Erythroblast (primary cell): ENCODE measurements at places on chromosomes 2 and 18.

GRCh38 chr2:228655331-228655730, 473.8 kb upstream of the SPHKAP start:
- DNase-seq, result no peak

DNA sequence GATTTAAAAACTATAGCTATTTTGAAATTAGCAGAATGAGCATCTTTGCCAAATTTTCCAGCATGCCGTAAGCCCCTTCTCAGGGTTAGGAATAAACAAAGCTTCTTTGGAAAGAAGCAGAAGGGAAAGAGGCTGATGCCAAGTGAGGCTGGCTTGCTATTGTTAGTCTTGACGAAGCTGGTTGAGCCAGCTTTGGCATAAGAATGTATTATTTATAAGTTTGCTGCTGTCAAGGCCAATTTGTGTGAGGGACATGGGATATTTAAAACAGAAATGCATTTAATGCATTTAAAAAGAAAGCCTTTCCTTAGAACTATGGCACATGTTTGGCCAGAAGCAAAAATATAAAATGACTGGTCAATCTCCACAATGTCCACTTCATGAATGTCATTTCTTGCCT, 52.5 kb upstream of the TTN start:
- no peak for DNase-seq

DNA sequence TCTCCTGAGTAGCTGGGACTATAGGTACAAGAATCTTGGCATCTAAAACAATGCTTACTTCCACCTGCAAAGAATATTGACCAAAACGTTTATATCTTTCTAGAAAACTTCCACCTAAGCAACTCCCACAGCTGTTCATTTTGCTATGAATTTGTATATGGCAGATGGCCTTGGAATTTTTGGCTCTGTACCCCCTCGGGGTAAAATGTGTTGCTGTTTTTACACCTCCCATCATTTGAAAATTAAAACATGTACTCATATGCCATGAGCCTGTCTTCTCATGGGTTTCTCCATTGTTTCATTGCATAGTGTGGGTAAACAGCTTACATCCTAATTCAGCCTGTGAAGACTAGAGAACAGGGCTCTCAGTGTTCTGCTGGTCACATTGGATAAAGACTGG, 853.6 kb upstream of the SOX11 start:
- DNase-seq, result no peak

- no peak for DNase-seq
Observed at GRCh38 chr2:69151931-69152330, 139.0 kb downstream of the ANTXR1 start.

GRCh38 chr2:23828256-23828980, 98.5 kb downstream of the ATAD2B start:
- DNase-seq, result no peak

GRCh38 chr2:27921880-27922547, 31.5 kb downstream of the BABAM2 start:
- no peak for DNase-seq

GRCh38 chr2:72137498-72138010, 10.1 kb downstream of the CYP26B1 start:
- DNase-seq, result peak; percentile 75

- no peak for DNase-seq
Observed at GRCh38 chr2:16221461-16222010, 281.2 kb downstream of the MYCN start.

- no peak for DNase-seq
Observed at GRCh38 chr2:23589739-23590138, 204.8 kb downstream of the KLHL29 start.

- no peak for DNase-seq
Observed at GRCh38 chr2:12330916-12331315, 385.8 kb upstream of the TRIB2 start.

DNA sequence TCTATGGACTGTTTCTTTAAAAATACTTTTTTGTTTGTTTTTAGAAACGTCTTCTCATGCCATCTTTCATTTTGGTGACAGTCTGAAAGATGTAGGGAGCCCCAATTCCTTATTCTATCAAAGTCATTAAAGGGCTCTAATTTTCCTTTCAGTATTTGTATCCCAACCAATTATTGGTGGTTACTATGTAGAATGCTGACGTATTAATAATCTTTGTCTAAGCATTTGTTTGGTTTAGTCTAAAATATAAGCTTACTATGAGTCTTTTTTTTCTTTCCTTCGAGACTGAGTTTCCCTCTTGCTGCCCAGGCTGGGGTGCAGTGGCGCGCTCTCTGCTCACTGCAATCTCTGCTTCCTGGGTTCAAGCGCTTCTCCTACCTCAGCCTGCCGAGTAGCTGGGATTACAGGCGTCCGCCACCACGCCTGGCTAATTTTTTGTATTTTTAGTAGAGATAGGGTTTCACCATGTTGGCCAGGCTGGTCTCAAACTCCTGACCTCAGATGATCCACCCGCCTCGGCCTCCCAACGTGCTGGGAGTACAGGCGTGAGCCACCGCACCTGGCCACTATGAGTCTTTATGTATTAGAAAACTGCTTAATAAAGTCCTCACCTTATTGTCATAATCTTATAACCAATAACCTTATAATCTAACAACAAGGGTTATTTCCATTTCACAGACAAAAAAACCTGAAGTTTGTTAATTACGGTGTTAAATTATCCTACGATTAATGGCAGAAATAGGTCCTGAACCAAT, 849 bp upstream of the VRK2 start:
- DNase-seq, result peak; percentile 15

GRCh38 chr2:166773308-166773949, 114.9 kb upstream of the XIRP2 start:
- no peak for DNase-seq

DNA sequence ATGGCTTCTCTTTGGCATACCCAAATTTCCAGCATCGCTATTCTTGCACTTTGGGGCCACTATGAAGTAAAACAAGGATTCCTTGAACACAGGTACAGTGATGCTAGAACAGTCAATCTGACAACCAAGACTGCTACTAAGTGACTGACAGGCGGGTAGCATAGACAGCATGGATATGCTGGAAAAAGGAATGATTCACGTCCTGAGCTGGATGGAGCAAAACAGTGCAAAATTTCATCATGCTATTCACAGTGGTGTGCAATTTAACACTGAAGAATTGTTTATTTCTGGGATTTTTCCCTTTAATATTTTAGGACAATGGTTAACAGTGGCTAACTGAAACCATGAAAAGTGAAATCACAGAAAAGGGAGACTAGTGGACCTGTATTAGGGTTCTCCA, 1511.2 kb upstream of the ZEB2 start:
- no peak for DNase-seq

DNA sequence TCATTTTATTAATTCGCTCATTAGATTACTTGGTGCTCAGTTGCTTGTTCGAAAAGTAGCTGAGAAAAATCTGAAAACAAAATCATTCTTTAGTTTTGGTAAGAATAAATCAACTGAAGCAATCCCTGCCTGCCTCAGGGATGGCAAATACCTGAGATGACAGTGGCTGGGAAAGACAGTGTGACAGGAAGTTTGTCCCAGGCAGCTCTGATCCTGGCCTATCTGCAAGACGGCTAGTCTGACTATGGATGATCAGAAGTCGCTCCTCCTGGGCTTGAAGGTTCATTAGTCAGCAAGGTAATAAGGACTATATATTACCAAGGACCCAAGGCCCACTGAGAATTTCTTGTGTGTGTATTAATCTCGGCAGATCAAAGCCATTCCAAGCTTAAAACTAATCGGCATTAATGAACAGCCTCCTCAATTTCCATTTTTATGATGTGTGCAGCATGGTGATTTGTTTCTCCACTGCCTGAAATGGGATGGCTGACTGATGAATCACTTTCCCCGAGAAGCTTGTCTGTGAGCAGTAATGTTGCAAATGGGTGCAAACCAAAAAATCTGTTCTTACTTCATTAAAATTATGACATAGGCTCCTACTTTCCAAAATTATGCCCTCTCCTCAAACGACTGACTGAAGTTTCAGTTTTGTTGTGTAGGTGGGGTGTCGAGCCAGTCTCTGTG, 199.9 kb downstream of the ACTR3 start:
- no peak for DNase-seq

DNA sequence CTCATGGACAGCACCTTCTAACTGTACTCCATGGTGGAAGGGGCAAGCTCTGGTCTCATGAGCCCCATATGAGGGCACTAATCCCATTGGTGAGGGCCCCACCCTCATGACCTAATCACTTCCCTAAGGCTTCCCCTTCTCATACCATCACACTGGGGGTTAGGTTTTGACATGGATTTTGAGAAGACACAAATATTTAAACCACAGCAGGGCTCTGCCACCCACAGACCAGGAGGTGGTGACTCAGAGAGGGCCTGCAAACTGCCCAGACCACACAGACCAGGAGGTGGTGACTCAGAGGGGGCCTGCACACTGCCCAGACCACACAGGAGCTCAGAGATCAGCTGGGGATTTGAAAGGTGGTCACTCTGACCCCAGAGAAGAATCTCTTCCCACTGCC, 222.0 kb downstream of the KLHL29 start:
- DNase-seq, result no peak

DNA sequence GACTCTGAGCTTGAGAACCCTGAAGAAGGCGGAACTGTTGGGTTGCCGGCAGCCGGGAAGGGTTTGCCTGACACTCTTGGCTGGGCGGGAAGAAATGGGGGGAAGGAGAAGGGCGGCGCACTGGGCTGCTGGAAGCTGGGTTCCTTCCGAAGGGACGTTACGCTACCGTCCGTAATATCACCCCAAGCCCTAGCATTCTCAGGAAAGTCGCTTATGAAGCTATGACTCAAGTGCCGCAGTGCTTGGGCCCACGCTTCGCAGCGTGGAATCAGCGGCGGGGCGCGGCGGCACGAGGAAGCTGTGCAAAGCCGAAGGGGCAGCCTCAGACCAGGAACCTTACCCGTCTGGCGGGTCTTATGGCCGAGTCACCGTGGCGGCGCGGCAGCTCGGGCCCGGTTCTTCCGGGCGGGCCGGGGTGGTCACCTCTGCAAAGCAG, 50.2 kb upstream of the SIGLEC15 start:
- peak; percentile 93 for DNase-seq

DNA sequence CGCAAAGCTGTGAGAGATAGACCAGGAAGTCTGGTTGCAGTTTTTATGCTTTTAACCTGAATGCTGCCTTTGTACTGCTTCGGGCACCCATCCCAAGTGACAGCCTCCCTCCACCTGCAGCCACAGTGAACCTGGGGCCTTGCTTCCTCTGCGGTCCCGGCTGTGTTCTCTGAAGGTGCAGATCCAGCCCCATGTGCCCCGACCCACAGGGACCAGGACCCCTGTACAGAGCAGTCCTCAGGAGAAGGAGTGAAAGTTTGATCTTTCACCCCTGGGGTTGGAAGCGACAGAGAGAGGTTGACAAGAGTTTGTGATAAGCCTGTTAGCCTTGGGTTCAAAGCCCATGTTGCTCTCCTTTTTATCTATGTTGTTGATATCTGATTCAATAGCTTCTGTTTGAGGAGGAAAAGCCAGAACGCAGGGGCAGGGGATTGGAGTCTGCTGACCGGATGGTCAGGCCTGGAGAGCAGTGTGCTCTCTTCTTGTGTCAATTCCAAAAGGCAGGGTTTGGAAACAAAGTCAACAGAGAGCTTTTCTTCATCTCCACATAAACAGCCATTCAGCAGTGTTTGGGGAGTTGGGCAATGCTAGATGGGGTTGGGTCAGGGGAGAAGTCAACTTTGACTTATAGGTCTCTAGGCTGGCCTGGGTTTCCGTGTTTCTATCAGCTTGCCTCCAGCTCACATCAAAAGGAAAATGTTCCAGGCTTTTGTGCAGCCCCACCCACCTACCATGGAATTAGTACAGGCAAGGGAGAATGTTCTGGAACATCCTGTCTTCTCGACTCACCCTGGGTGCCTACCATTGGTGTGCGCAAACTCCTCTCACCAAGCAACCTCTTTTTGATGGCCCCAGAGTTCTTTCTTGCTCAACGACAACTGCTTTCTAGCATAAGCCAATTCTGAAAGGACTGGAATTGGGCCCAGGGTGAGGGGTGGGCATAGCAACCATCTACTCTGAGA, 214.9 kb downstream of the ALPK2 start:
- no peak for DNase-seq

- no peak for DNase-seq
Observed at GRCh38 chr2:196219671-196220070, 48.3 kb upstream of the STK17B start.

DNA sequence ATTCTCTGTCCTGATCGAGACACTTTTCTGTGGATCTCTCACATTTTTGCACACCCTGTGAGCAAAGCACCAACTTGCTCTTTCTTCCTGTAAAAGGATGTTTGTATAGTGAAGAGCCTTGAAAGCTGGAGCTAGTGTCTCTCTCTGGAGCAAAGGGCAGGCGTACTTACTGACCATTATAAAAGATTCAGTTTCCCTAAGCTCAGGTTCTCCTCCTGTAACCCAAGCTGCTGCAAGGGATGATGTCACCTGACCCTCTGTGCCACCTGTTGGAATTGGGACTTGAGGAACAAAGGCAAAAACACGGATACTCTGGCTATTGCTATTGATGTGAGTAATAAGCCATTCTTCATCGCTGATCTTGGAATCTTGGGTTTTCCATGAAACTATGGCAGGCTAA, 52.6 kb upstream of the NEMP2 start:
- DNase-seq, result no peak

DNA sequence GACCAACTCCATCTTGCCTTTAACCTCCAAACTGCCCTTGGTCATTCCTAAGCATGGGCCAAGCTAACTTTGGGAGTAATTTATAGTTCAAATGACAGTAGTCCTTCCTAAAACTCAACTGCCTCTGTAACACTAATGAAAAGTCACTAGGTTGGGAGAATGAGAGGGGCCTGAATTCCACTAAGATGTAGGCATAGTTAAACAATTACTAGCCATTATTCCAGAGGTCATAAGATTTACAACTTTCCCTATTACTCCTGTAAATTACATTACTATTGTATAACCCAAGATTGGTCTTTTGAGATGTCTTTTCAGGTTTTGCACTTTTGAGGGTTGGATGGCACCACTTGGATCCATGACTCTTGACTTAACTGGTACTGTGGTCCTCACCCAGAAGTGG, 94.6 kb downstream of the SPP2 start:
- no peak for DNase-seq

GRCh38 chr2:237998530-237998929, 31.7 kb downstream of the UBE2F start:
- peak; percentile 38 for DNase-seq

- DNase-seq, result no peak
Observed at GRCh38 chr2:55883829-55884228, 39.8 kb downstream of the EFEMP1 start.

DNA sequence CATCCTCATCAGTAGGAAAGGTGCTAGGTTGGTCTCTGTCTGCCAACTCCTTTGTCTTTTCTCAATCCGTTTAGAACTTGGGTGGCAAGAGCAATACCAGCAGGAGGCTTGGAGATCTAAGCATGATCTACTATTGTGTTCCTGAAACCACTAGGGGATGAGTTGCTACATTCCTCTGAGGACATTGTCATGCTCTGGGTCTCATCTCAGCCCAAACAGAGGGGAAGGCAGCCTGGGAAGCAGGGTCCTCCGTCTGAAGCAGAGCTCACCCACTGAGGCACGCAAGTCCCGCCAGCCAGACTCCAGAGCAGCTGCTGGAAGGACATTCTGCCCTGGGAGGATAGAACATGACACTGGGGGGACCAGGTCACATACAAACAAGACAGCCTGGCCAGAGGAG, 162.9 kb downstream of the MTCL1 start:
- DNase-seq, result no peak

GRCh38 chr2:65353927-65354326, 78.5 kb downstream of the SPRED2 start:
- no peak for DNase-seq

GRCh38 chr2:85662899-85663593, 5.0 kb downstream of the SFTPB start:
- DNase-seq, result peak; percentile 16
